ENCODE measurements at places on chromosomes 1 and 21.
A peak's percentile ranks its signal among the peaks of the same experiment; 100 is the strongest.

- no peak for DNase-seq
Measured at GRCh38 chr1:41768583-41768982, 150.1 kb downstream of the HIVEP3 start.

- no peak for DNase-seq
Measured at GRCh38 chr1:208929575-208929974, 653.9 kb upstream of the CAMK1G start.

GRCh38 chr1:44089371-44090048 lies 29.1 kb upstream of the KLF17 start:
- no peak for DNase-seq

GRCh38 chr1:45205011-45205909 lies 1.1 kb downstream of the ZSWIM5 start:
- DNase-seq, result peak; percentile 36

DNA sequence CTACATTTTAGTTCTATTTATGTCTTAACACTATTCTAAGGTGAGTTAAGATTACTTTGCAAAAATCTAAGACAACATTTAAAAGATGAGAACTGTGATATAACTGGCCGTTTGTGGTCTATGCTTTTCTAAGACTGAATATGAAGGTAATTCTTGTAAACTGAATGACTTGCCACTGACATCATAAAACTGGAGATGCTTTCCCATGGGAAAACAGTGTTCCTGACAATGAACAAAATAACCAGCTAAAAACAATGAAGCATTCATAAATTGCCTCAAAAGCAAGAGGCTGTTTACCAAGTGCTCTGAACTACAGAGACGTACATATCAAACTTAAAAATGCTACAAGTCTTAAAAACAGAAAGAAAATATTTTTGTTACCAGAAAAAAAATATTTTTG lies 54.7 kb downstream of the APP start:
- no peak for DNase-seq

- no peak for DNase-seq
Measured at GRCh38 chr1:98500324-98500723, 161.2 kb upstream of the SNX7 start.

DNA sequence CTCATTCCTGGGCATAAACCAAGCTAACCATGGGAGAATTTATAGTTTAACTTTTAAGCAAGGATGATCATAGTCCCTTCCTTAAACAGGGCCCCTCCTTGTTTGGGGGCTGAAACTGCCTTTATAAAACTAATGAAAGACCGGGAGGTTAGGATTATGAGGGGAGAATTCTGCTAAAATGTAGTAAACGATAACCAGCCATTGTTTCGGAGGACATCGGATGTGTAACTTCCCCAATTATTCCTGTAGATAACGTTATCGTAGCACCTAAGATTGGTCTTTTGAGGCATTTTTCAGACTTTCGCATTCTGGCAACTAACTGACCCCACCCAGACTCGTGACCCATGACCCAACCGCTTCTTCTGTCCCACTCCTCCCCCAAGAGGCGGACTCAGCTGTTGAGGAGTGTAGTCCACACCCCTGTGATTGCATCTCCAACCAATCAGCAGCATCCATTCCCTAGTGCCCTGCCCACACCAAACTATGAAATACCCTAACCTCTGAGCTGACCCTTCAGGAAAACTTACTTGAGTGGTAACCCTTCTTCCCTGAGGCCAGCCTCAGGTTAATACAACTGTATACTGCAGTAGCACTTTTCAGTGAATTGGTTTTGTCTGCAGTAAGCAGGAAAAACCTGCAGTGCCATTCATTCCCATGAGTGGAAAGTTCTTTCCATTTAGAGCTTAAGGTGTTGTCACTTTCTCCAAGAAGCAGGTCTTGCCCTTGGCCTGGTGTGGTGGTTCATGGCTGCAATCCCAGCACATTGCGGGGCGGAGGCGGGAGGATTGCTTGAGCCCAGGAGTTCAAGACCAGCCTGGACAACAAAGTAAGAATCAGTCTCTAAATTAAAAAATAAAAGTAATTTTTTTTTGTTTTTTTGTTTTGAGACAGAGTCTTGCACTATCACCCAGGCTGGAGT lies 823 bp upstream of the SYF2 start:
- peak; percentile 83 for DNase-seq

DNA sequence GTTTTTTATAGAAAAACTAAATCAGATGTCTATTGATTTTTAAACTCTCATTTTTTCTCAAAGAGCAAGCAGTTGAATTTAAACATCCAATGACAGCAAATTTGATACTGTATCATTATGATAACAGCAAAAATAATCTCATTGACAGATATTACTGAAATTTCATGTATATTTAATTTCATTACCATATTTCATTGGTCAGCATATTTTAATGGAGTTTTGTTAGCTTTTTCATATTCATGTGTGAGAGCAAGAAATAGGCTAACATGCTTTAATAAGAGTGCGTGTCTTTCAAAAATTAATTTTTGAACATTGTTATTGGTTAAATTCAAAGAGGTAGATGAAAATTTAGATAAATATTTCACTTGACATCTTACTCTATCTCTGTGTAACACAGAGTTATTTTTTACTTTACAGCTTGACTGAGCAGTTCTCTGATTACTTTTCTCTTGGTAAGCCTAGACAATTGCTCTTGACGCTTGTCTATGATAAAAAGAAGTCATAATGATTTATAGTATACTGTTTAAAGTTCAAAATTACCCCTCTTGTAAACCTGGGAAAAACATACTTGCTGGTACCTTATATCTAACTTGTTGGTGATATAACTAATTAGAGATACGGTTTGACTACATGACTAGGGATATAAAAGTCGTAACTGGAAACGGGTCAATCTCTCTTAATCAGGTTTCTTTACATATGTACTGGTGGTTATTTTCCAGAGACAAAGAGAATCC lies 732.3 kb upstream of the NCAM2 start:
- no peak for DNase-seq

DNA sequence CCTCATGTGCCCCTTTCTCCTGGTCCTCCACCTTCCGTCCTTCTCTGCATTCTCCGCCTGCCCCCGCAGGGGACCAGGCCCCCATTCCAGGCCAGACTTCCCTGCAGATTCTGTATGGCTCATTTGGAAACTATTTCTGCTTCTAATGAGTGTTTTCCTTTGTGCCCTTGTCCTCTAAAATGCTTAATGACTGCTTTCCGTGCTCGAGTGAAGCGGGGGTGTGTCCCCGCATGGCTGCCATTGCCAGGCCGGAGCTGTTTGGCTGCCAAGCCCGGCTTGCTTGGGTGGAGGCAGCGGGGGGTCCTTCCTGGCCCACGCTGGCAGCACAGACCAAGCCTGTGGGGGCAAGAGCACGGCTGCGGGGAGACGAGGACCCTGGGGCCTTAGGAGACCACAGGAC lies 299.3 kb upstream of the VAMP3 start:
- DNase-seq, result no peak

GRCh38 chr1:59161136-59161535 lies 135.8 kb upstream of the FGGY start:
- no peak for DNase-seq

GRCh38 chr1:24316645-24317044 lies 2.5 kb upstream of the GRHL3 start:
- DNase-seq, result no peak

GRCh38 chr1:56438901-56439551 lies 140.3 kb downstream of the PLPP3 start:
- DNase-seq, result no peak

- DNase-seq, result no peak
Measured at GRCh38 chr21:38380481-38381137, 117.7 kb downstream of the ERG start.

GRCh38 chr1:205668951-205669340 lies 11.4 kb downstream of the SLC45A3 start:
- DNase-seq, result no peak

GRCh38 chr1:228011721-228012311 lies 5.0 kb downstream of the WNT3A start:
- peak; percentile 11 for DNase-seq

DNA sequence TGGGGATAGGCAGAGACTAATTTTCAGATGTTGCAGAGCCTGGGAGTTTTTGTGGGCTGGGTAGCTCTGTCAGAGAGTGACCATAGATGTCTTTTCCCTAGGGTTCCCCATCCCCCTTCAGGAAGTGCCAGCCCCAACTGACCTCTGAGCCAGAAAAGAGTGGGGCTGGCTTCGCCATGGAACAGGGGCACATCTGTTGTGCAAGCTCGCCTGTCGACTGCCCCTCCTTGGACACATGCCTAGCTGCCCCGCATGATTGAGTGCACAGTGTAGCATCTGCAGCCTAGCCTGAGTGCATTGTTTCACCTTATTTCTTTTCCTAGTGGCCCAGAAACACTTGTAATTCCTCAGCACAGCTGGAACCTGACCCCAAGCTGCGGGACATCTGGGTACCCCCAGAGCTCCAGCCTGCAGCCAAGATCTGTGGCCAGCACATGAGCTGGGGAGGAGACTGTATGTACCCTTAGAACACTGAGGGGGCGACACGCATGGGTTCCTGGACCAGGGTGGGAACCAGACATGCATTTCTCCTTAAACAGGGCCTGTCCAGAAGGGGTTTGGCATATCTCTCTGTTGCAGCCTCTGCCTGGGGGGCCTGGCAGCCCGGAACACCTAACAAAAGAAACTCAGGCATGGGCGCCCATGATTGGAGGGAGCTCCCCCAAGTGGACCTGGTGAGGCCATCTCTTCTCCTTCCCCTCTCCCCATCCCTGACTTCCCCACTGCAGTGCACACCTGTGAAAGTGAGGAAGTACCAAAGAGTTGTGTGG lies 55.2 kb downstream of the SYT14 start:
- DNase-seq, result no peak

- DNase-seq, result no peak
Measured at GRCh38 chr1:178818416-178818815, 52.5 kb downstream of the ANGPTL1 start.

DNA sequence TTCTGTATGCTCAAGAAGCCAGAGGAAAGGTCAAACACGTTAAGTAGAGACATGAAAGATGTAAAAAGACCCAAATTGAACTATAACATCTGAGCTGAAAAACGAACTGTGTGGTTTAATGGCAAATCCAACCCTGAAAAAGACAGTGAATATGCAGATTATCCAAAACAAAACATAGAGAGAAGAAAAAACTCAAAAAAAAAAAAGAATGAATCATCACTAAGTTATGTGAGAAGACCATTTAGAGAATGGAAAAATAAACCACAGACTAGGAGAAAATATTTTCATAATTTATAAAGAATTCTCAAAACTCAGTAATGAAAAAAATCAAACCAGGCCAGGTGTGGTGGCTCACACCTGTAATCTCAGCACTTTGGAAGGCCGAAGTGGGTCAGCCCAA lies 253.3 kb downstream of the PLPP3 start:
- no peak for DNase-seq

GRCh38 chr1:6788946-6789345 lies 3.7 kb downstream of the CAMTA1 start:
- no peak for DNase-seq

GRCh38 chr1:116110567-116111523 lies at the start of gene MAB21L3:
Gene MAB21L3 (plus strand): TSS chr1:116111399. CDS start chr1:116112616, 1,217 bp downstream.
- no peak for DNase-seq

GRCh38 chr1:221016751-221017150 lies 137.5 kb downstream of the HLX start:
- DNase-seq, result no peak

DNA sequence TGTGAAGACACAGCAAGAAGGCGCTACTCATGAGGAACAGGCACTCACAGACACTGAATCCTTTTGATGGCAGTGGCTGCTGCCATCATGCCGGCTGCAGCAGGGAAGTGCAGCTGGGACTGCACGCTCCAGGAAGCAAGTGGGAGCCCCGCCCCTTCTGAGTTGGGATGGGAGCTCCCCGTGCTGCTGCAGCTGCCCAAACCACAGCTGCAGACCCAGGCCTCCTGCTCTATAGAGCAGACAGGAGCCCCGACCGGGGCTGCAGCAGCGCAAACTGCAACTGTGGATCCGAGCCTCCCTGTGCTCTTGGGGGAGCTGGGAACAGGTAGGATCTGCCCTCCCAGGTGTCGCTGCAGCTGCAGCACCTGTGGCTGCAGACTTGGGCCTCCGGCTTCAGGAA lies 65.2 kb upstream of the MARK1 start:
- no peak for DNase-seq

DNA sequence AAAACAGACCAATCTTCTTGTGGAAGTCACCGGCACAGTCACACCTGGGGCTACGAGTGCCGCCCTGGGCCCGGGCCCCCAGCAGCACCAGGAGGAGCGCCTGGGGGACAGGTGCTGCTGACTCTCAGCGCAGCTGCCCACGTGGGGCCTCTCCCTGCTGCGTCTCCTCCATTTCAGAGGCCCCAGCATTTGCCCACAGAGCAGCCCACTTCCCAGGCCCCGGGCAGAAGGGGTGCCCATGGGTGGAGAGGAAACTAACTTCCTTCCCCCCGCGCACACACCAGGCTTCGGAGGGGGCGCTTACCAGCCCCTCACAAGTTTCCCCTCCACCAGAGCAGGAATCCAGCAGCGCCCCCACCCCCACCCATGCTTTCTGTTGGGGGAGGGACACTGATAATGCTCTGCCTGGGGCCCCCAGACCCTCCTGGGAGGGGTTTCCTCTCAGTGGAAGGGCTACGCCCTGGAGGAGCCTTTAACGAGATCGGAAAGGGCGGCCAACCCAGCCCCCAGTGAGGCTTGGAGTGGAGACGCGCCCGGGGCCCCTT lies 440 bp downstream of the TNFRSF25 start:
- DNase-seq, result peak; percentile 68

GRCh38 chr1:3598051-3598491 lies 13.2 kb downstream of the MEGF6 start:
- DNase-seq, result no peak

GRCh38 chr1:166174108-166174507 lies 7.3 kb upstream of the FAM78B start:
- DNase-seq, result no peak

DNA sequence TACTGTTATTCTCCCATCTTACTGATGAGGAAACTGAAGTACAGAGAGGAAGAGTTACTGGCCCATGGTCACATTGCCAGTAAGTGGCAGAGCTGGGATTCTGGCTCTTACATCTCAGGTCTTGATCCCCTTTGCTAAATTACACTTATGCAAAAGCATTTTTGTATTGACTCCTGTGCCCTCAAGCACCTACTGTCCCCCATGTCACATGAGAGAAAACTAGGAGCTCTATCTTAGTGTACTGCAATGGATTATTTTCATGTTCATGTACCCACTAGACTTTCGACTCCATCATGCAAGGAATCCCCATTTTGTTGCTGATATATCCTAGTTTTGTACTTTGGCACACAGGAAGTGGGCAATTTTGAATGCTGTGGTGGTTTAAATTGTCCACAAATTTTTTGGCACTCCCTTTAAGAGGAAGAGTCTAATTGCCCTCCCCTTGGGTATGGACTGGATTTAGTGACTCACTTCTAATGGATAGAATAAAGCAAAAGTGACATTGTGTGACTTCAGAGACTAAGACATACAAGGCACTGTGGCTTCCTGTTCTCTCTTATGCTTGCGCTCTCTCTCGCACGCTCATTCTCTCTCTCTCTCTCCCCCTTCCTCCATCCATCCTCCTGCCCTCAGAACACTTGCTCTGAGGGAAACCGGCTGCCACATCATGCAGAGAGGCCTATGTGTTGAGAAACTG lies 43.5 kb upstream of the JAK1 start:
- DNase-seq, result peak; percentile 24

- no peak for DNase-seq
Measured at GRCh38 chr1:10070206-10070605, 37.4 kb downstream of the UBE4B start.

GRCh38 chr21:39479814-39480182 lies 28.0 kb downstream of the SH3BGR start:
- DNase-seq, result no peak
